Effector CD8-positive, alpha-beta T cell (primary cell): ENCODE measurements at places on chromosomes 5 and 9.
A peak's percentile ranks its signal among the peaks of the same experiment; 100 is the strongest.

DNA sequence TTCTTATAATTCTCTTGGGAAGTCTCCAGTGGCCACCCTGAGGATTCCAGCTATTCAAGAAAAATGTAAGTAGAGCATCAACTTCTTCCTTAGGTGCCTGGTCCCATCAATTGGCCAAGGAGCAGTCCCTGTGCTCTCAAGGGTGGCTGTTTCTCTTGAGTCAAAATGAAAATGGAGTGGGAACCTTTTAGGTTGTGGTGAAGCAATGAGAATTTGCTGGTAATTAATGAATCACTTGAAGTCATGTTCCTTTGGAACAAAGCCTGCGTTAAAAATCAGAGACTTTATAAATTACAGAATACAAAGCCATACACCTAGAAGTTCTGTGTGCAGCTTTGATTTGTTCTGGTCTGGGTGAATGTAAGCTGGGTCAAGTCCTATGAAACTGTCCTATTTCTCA, 48.9 kb downstream of the IL31RA start:
- no peak for DNase-seq

GRCh38 chr9:19488721-19489120, 79.9 kb downstream of the ACER2 start:
- DNase-seq: no peak

DNA sequence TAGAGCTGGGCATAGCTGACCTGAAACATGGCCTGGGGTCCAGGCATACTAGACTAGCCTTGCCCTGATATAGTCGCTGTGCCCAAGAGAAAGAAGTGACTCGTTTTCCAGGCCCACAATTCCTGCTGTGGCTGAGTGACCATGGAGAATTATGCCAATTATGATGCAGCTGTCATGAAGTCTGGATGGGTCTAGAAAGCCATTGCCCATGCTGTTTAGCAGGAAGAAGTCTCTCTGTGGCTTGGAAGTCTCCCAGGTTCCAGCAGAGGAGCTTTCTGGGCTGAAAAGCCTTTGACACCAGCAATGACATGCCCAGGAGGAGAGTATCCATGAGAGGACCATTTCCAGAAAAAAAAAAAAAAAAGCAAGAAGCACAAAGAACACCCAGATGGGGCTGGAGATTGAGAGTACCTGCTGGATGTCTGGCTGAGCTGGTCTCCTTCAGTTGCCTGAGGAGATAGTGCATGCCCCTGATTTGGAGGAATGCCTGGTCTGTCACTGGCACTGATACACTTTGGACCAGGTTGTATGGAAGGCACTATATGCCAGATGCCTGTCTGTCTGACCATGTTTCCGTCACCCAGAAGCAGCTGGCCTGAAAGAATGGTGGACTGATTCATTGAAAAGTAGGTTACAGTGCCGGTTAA, 128.0 kb upstream of the EPB41L4A start:
- DNase-seq: no peak

DNA sequence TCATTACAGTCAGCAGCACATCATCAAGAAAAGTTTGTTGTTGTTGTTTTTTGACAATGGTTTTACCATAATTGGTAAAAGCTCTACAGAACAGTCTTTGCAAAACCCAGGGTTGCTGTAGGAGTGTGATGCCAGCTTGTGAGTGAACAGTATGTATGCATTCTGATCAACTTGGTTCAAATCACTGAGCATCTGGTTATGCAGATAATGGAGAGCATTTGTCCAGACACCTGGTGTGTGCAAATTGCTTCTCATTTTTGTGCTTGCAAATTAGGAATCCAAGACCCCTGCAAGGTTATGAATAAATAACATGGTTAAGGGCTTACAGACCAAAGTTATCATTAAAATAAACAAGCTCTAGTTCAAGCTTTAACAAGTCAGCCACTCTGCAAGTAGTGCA, 448.7 kb upstream of the ACTBL2 start:
- DNase-seq: no peak

DNA sequence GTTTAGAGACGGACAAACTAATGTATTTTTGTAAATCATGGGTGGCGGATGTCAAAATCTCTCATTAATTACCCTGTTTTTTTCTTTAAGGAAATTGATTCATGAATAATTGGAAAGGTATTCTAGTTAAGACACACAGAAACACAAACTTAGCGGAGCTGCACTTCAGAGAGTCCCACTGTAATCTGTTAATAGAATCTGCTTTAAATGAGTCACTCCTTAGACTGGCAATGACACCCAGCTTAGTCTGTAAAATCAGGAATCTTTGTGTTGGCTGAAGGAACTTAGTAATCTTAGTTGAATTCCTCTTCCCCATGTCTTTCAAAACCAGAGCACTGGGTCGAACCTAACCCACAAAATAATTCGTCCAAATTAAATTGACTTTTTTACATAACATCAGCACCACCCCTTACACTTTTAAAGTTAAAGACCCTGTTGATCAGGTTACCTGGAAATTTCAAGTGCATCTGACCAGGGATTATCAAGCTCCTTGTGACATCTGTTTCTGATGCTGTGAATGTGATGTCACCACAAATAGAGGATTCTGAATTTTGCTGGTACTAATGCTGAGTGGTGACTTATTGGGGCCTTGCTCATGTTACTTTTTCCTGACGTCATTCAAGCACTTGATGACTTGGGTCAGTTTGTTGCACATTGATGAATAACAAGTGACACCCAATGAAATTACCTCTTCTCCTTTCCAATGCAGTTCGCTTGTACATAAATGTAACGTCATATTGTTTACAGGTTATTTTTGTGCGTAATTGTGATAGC, 313.6 kb downstream of the KCTD16 start:
- no peak for DNase-seq

DNA sequence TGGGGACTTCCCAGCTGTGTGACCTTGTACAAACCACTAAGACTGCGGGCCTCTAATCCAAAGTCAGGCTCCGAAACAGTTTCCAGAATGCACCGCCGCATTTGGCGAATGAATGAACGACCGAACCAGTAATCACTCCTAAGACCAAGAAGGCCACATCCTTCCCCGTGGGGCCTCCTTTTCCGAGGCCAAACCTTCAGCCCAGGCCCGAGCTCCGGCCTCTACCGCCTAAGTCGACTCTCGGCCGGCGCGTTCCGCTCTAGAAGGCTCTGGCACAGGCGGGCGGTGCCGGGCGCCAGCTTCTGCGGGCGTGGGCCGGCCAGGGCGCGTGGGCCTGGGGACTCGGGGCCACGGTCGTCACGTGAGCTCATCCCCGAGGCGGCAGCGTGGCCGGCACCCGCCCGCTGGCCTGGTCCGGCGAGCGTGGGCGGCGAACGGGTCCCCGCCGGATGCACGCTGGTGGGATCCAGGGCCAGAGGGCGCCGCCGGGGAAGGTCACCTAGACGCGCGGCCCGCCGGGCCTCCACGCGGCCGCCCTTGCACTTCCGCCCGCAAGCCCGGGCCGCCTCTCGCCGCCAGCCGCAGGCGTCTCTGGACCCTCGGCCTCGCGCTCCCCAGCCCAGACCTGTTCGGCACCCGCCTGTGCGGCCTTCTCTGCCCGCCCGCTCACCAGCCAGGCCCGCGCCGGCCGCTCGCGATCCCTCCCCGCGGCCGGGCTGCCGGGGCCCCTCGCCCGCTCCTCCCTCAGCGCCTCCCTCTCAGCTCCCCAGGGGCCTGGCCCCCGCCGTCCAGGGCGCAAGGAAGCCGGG, 754 bp downstream of the VDAC1 start:
- peak; percentile 14 for DNase-seq

DNA sequence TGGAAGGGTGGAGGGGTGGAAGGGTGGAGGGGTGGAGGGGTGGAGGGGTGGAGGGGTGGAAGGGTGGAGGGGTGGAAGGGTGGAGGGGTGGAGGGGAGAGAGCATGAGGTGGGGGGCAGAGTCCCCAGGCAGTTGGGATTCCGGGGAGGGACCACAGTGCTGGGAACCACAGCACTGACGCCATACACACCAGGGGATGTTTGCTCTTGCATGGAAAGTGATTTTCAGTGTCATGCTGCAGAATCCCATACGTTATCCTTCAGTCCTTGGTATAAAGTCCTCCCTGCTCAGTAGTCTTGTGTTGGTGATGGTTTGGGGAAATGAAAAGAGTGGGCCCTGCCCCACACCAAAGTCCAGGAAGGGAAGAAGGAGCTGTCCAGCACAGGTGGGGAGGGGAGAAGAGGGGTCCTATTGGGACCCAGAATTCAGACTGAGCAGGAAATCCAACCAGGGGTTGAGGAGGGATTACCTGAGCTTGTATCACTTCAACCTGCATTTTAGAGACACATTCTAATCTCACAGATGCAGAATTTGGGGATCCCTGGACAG, 5.5 kb upstream of the FIBCD1 start:
- DNase-seq: no peak

DNA sequence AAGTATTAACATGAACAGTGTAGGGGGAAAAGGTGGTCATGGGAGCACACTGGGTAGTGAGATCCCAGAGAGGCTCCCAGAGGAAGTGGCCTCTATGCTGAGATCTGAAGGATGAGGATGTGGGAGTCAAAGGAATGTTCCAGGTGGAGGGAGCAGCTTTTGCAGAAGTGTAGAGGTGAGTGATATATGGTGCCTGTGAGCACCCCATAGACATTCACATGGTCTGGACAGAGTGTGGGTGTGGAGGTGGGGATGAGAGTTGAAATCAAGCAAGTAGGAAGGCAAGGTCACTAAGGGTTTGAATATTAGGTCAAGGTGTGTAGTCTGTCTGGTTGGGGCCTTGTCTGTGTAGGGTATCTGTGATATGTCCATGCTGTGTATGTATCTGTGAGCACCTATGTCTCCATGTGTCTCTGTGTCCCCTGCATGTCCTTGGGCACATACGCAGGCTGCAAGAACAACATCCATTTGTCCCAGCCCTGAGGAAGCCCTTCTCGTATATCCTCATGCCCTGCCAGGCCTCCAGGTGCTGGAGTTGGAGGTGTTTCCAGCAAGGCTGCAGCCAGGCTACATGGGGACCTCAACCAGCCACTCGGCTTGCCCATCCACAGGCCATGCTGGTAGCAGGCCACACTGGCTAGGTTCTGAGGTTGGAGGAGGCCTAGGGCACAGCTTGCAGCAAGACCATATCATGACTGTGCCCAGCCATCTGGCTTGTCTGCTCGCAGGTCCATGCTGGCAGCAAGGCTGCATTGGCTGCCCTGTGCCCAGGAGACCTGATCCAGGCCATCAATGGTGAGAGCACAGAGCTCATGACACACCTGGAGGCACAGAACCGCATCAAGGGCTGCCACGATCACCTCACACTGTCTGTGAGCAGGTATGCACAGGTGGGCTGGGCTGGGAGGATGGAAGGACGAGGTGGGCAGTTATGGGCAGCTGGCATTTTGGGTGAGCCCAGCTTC, 4.7 kb downstream of the PDLIM4 start:
- DNase-seq: no peak

GRCh38 chr9:137989999-137990715, 112.6 kb downstream of the CACNA1B start:
- no peak for DNase-seq

- no peak for DNase-seq
Measured at GRCh38 chr9:82673919-82674318, 389.0 kb downstream of the RASEF start.

- no peak for DNase-seq
Measured at GRCh38 chr5:108472237-108472636, 90.3 kb upstream of the FBXL17 start.

DNA sequence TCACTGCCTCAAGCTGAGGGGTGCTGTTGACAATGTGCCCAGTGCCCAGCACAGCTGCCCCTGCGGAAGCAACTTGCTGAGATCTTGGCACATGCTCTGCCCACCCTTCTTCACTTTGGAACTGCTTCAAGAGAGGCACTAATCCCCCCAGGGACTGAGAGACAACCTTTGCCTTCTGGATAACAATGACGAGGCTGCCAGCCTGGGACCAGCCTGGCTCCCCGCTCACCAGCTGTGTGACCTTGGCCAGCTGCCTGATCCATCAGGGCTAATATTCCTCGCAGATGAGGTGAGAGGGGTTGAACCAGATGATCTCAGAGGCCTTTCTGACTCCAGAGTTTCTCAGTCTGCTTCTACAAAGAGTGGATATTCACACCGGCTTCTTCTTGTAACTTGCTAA, 81.0 kb downstream of the SHB start:
- DNase-seq: no peak

GRCh38 chr5:76737846-76738245, 21.9 kb downstream of the F2R start:
- DNase-seq: no peak

DNA sequence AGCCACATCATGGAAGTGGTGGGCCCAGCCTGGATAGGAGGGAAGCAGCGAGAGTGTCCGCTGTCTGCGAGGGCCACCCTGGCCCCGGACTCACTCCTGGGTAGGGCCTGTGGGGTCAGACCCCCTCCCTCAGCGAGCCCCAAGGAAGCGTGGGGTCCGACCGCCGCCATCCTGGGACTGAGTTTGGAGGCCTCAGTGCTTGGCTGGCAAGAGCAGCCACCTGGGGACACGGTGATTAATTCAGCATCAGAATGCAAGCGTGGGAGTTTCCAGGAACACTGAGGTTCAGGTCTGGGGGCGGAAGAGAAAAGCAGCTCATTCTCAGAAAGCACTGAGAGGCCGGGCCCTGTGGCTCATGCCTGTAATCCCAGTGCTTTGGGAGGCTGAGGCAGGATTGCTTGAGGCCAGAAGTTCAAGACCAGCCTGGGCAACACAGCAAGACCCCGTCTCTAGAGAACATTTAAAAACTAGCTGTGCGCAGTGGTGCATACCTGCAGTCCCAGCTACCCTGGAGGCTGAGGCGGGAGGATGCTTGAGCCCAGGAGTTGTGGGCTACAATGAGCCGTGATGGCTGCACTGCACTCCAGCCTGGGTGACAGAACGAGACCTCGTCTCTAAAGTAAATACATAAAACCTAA, 18.3 kb upstream of the CAMSAP1 start:
- no peak for DNase-seq

GRCh38 chr5:181056431-181056830, 16.4 kb downstream of the BTNL9 start:
- no peak for DNase-seq

- DNase-seq: no peak
Measured at GRCh38 chr9:134073500-134073899, 5.7 kb upstream of the BRD3 start.

- no peak for DNase-seq
Measured at GRCh38 chr9:19231126-19231903, 822 bp downstream of the DENND4C start.
